Peyer's patch (tissue), 4 donors: ENCODE measurements at places on chromosomes 4 and X. TPM values are rescaled to one million over a fixed set of nuclear protein-coding genes. Genes with fewer than 3 reads are reported as not detected.

DNA sequence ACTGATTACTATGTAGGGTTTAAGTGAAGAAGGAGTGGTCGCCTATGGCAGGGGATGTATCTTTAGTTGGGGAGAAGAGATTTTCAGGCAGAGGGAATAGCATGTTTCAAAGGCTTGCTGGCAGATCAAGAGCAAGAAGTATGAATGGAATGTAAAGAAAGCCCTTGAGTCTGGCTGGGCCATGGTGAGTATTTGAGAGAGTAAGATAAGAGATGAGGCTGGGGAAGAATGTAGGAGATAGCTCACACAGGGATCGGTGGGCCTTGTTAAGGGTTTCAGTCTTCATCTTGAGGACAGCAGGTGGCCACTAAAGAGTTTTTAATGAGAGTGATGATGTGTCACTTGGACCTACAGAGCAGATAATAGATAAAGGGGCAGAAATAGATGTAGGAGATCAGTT lies 319.1 kb upstream of the RPS6KA3 start:
- H3K4me1 ChIP-seq: no peaks in the 10 kb centered on the region
- H3K4me3 ChIP-seq: no peak overlapping the region
- DNase-seq: no peak
- no peaks in the 10 kb centered on the region for H3K27me3 ChIP-seq
- H3K27ac ChIP-seq: no peak overlapping the region

DNA sequence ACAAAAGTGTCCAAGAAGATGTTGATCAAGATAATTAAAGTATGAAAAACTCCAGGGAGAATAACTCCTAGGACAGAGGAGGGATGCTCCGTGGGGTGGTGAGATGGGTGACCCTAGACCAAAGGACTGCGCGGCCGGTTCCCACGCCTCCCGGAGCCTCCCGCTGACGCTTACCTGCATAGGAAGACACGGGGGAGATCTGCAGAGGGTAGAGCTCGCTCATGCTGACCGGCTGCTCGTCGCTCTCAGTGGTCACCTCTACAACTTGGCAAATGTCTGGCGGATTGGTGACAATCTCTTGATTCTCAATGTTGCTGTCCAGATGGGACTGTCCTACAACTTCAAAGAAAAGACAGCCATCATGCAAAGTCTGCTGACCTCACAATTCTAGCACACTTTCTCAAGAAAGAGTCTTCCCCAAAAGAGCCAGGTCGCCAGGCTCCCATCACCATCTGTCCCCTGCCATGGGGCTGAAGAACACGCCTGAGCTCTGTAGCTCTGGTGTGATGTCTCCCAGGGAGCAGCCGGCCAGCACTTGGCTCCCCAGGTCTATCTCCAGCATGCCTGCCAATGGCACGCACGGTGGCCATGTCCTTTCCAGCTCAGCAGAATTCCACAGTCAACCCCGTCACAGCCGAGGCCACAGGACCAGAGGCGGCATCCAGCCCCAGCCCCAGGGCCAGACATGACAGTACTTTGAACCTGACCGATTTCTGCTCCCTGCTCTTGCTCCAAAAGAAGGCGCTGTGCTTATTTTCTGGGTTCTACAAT lies 75.4 kb downstream of the IRF2 start:
- no peak overlapping the region for H3K4me3 ChIP-seq
- H3K4me1 ChIP-seq: peaks cover 4% of the 10 kb centered on the region
- DNase-seq: no peak
- H3K27me3 ChIP-seq: no peaks in the 10 kb centered on the region
- no peaks in the 10 kb centered on the region for H3K36me3 ChIP-seq
- H3K27ac ChIP-seq: no peak overlapping the region

GRCh38 chr4:152165146-152165545 lies 370.7 kb downstream of the FBXW7 start:
- no peak for DNase-seq
- H3K4me3 ChIP-seq: no peak overlapping the region
- no peaks in the 10 kb centered on the region for H3K36me3 ChIP-seq
- no peaks in the 10 kb centered on the region for H3K27me3 ChIP-seq

- DNase-seq: no peak
- H3K4me1 ChIP-seq: no peaks in the 10 kb centered on the region
Measured at GRCh38 chr4:80035336-80035735, 37.7 kb downstream of the ANTXR2 start.

GRCh38 chr4:112214390-112215264 lies 17.0 kb upstream of the AP1AR start:
- DNase-seq: no peak
- no peaks in the 10 kb centered on the region for H3K36me3 ChIP-seq
- H3K4me1 ChIP-seq: no peaks in the 10 kb centered on the region

- DNase-seq: peak; percentile 63
- no peak overlapping the region for H3K27ac ChIP-seq
- H3K36me3 ChIP-seq: no peaks in the 10 kb centered on the region
Measured at GRCh38 chr4:140595065-140595464, 26.3 kb upstream of the UCP1 start.

GRCh38 chr4:167469436-167469835 lies 235.1 kb upstream of the SPOCK3 start:
- H3K27me3 ChIP-seq: no peaks in the 10 kb centered on the region
- H3K36me3 ChIP-seq: no peaks in the 10 kb centered on the region
- H3K4me3 ChIP-seq: no peak overlapping the region

GRCh38 chr4:76564123-76564915 lies 129.3 kb downstream of the SHROOM3 start:
- H3K36me3 ChIP-seq: no peaks in the 10 kb centered on the region
- H3K4me1 ChIP-seq: no peaks in the 10 kb centered on the region
- peak overlapping the region; percentile 3 for H3K27ac ChIP-seq
- no peak for DNase-seq

GRCh38 chr4:110998320-110998719 lies 375.4 kb upstream of the PITX2 start:
- H3K36me3 ChIP-seq: no peaks in the 10 kb centered on the region
- no peak for DNase-seq
- no peak overlapping the region for H3K4me3 ChIP-seq

DNA sequence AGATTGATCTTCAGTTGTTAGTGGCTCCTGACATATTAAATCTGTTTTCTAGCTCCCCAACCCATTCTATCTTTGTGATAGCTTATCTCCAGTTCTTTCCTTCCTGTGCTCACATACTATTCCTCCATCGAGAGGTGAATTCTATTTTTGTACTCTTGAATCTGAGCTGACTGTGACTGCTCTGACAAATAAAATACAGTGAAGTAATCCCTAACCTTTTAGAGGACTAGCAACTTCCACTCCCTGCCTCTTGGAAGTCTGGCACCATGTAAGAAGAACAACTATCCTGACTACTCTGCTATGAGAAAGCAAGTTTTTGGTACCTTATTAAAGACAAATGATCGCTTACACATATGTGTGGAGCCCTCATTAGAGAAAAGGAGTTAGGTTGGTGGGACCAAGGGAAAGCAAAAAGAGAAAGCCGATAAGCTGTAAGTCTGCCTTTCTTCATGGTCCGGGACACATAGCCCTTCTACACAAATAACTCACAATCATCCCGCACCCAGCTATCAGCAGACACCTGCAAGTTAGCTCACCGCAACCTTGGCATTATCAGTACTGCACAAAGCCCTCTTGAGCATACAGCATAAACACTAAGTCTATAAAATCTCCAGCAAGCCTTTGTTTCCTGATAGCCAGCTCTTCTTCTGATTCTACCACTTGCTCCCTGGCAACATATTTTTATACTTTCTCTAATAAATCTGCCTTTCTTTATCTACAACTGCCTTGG lies 13.5 kb upstream of the PPM1K start:
- no peak for DNase-seq
- no peak overlapping the region for H3K4me3 ChIP-seq
- H3K27ac ChIP-seq: no peak overlapping the region
- no peaks in the 10 kb centered on the region for H3K27me3 ChIP-seq

- H3K36me3 ChIP-seq: no peaks in the 10 kb centered on the region
- no peak overlapping the region for H3K27ac ChIP-seq
- no peak overlapping the region for H3K4me3 ChIP-seq
- H3K27me3 ChIP-seq: no peaks in the 10 kb centered on the region
- DNase-seq: no peak
- H3K4me1 ChIP-seq: no peaks in the 10 kb centered on the region
Measured at GRCh38 chrX:52015794-52016193, 53.2 kb downstream of the MAGED4B start.

The STPG2 gene
- total RNA-seq: not detected

The TMSB15A gene
- not detected for total RNA-seq

The PRAF2 gene
- total RNA-seq: 3.3 TPM

The NSG1 gene
- total RNA-seq: 2.8 TPM
